COR-L47 (cell line): ENCODE measurements at places on chromosomes 4 and X.

DNA sequence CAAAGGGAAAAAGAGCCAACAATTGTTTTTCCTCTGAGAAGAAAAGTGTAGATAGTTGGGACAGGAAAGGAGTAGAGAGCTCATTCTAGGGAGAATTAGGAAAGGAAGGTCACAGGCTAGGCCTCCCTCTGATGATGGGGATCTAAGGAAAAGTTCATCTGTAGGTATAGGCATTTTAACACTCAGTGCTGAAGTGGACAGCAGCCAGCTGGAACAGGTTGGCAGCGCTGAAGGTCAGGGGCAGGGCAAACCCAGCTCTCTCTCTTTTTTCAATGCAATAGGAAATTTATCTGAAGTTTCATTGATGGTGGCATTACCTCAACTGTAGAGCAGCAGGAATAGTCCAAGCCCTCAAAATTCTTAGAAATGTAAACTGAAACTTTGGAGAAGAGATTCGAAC lies 98.5 kb upstream of the ETNPPL start:
- DNase-seq, result no peak

DNA sequence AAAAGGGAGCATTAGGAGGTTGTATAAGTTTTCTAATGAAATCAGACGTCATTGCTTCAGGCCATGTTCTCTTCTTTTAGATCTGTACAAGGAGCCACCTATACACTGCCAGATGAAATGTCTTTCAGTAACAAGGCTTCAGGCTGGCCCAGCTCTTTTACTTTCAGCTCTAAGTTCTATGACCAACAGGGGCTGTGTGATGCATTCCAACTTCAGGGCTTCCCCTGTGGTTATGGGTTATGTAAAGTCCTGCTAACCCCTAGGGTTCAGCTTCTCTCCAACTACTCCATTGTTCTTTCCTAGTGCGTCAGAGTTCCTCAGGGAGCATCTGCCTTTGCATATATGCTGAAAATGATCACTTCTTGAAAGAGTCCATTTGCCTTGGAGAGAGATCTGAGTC lies 79.4 kb upstream of the TTC29 start:
- DNase-seq, result no peak

GRCh38 chr4:12679217-12679616 lies 804.9 kb downstream of the RAB28 start:
- no peak for DNase-seq

- DNase-seq, result no peak
These were observed 149.3 kb upstream of the SLC4A4 start for GRCh38 chr4:71189471-71189870.

DNA sequence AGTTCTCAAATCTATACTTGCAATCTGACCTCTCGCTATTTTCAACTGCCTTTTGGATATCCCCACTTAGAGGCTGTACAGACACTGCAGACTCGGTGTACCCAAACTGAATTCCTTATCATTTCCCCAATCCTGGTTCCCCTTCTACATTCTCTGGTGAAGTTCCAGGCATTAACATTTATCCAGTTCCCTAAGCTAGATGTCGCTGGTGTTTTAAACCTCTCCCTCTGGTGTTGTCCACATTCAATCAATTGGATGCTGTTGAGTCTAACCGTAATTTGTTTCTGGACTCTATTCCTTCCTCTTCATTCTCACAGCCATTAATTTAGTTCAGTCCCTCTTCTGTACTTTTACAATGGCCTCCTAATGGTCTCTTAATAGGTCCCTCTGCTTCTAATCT lies 7.2 kb upstream of the STK26 start:
- DNase-seq, result no peak
